Activated gamma-delta T cell treated with anti-CD3 and anti-CD28 coated beads, Interleukin-2, amount 50 U/mL, for 16 hours (primary cell): ENCODE measurements at places on chromosomes 11 and 22.

DNA sequence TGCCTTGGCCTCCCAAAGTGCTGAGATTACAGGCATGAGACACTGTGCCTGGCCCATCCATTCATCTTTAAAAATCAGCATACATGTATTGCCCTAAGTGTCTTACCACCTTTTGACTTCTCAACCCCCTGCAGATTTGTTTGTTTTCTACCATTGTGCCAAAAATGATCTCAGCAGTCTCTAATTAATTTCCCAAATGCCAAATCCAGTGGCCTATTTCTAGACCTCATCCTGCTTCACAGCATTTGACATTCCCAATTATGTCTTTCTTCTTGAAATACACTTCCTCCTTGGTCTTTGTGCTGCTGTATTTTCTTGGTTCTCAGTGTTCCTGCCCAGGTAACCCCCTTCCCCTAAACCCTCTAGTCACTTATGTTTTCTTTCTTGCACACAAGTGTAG, 46.0 kb upstream of the GRAMD1B start:
- no peak for DNase-seq

DNA sequence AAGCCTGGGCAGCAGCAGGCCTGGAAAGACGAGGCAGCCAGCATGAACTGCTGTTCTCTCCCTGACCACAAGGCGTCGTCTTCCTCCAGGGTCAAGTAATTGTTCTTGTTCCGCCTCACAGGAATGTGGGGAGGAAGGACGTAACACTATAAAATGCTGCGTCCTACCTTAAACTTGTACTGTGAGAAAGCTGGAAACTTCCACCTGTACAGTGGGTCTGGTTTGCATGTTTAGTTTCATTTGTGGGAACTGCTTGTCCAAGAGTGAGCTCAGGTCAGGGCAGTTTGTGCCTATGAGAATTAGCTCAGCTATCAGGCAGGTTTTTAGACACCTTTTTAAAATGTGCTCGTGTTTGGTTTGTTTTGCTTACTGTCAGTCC, 55.2 kb downstream of the PANX1 start:
- no peak for DNase-seq

DNA sequence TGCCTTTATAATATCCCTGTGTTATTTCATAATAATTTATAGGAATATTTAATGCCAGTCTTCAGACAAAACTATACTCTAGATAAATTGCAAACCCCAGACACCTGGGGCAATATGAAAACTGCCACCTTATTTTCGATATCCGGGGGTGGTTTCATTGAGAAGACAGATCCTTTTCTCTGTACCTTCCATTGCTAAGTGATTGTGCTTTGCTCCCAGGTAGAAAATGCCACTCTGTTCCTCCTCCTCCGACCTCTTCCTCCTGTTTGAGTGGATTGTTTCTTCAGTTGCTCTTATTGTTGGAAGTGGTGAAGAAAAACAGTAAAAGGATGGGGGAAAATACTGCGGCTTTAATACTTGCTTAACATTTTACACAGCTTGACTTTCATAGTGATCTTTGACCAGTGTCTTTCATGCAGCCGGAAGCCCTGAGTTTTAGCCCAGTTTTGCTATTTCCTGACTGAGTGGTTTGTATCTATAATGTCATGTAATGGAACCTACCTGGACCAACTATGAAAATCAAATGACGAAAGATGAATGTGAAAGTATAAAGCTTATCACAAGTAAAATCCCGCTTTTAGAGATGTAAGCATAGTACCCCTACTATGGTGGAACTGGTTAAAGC, 5.6 kb upstream of the GRIK4 start:
- no peak for DNase-seq

- DNase-seq = no peak
These were observed 87.1 kb upstream of the YWHAH start for GRCh38 chr22:31857247-31857646.

- DNase-seq = no peak
These were observed 91.5 kb upstream of the YWHAH start for GRCh38 chr22:31852691-31853421.

GRCh38 chr11:118609380-118610224, 2.2 kb downstream of the PHLDB1 start:
- DNase-seq = no peak

DNA sequence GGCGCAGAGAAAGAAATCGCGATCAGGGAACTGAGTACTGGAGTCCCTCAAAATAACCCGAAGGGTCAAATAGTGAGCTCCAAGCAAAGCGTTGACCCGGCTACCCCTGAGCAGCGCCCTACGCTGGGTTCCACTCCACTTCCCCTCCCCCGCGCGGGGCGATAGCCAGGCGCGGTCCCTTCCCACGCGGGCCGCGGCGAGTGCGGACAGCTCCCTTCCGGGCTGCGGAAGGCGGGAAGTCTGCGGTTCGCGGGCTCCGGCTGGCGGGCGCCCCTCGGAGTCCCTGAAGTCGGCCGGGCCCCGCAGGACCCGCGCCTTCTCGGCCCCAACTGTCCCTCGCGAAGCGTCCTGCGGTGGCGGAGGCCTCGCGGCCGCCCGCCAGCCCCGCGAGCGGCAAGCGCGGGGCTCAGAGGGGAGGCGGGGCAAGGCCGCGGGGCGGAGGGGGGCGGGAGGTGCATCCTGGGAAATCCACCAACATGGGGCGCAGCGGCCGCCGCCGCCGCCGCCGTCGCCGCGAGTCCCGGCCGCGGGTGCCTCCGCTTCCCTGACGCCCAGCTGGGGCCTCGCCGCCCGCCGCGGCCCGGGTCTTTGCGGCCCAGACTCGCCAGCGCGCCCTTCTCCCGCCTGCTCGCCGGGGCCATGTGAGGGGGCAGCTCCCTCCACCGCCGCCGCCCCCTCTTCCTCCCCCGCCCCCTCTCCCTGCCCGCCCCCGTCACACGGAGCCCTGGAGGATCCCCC, at the start of gene QSER1:
Gene QSER1 (plus strand): TSS at position 457 of the 738 bp plus-strand sequence. CDS start 315 bp downstream, outside the sequence.
- DNase-seq = peak; percentile 55

DNA sequence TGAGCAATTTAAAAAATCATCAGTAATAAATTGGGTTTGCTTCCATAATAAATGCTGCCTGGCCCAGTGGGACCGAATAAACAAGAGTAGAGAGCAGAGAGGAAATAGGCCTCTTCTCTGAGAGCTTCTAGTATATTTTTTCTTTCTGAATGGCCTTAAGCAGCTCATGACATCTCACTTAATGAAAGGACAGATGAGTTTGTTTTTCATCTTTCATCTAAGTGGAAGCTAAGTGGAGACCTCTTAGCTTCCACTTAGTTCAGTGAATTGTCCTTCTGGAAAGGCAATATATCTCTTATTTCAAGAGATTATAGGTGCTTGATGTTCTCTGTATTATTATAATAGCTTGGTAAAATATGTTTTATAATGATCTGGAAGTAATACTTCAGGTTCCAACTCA, 245.9 kb upstream of the ANO3 start:
- DNase-seq = no peak

GRCh38 chr11:79358258-79358657, 82.6 kb downstream of the TENM4 start:
- DNase-seq = no peak

- no peak for DNase-seq
These were observed 4.2 kb upstream of the BIK start for GRCh38 chr22:43106302-43106701.

DNA sequence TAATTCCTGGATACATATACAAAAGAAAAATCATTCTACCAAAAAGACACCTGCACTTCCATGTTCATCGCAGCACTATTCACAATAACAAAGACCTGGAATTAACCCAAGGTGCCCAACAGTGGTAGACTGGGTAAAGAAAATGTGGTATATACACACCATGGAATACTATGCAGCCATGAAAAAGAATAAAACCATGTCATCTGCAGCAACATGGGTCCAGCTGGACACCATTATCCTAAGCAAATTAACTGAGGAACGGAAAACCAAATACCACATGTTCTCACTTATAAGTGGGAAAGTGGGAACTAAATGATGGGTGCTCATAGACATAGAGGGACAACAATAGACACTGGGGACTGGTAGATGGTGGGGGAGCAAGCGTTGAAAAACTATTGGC, 4.5 kb downstream of the TRPM5 start:
- no peak for DNase-seq

- DNase-seq = no peak
These were observed 383.0 kb upstream of the NARS2 start for GRCh38 chr11:78957476-78958245.

DNA sequence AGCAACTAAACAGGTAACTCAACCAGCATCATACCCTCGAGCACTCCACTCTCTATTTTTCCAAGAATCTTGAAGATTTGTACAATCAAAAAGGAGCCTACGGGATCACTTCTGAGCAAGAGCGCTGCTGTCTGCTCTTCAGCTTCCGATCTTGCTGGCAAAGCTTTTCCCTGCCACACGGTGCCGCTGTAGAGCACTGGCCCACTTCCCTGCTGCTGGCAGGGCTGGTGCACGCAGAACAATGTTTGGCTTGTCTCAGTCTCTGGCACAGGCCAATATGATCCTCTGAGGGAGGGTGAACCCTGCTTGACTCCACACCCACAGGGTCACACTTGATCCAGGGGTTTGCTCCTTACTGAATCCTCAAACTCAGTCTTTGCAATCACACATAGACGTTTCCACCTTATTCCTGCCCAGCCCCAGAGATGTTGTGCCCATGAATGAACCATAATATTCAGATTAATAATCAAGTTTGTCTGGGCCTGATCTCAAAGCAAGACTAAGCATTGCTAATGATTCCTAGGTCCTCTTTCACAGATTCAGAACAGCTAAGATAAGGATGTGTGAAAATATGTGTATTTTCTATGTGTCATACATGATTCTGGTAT, 536.6 kb downstream of the SOX6 start:
- no peak for DNase-seq

DNA sequence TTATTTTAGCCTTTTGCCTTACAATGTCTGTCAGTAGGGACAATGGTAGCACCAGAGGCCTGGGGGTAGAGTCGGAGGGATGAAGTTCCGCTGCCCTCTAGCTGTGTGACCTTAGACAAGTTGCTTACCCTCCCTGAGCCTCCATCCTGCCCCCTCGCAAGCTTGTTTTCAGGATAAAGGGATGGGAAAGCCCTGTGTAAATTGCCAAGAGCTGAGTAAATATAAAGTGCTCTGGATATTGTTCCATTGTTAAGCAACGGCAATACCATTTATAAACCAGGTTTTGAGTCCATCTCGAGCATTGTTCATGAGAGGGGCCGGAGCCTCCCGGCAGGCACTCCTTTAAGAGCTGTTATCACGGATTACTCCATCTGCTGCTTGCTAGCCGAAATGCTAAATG, 72.9 kb downstream of the ZBTB16 start:
- DNase-seq = no peak

DNA sequence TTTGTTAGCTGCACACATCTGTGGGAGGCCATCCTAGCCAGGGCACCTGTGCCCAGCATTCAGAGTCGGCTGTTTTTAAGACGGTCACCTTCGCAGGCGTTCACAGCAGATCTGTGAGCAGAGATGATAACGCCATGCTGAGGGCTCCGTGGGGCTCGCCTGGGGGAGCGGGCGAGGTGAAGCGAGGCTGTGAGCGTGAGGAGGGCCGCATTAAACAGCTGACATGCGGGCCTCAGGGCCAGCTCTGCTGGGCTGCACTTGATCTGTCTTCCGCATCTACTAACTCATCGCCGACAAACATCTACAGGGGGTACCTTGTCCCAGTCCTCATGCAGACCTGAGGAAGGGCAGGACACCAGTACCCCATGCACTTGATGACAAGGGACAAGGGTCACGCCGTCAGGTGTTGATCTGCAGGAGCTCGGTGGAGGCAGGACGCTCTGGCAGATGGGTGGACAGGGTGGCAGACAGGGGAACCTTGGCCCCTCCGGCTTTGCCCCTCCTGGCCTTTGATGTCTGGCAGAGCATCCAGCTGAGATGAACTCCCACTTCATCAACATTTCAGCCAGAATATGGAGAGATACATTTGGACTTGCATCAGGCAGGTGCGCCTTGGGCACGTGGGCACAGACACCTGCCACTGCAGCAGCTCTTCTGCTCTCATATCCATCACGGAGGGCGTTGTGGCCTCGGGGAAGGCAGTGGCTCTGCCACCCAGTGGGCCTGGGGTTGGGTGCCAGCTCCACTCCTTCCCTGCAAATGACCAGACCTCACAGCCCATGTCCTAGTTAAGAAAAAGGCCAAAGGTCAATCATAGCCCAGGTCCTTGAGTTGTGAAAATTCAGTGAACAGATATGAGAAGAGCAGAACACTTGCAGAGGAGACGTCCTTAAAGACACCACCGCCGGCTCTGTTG, 822.9 kb downstream of the BRD1 start:
- DNase-seq = no peak

- DNase-seq = no peak
These were observed 13.0 kb downstream of the CDC42BPG start for GRCh38 chr11:64831411-64831891.

GRCh38 chr11:1226226-1226985, 3.5 kb downstream of the MUC5B start:
- DNase-seq = no peak

- no peak for DNase-seq
These were observed 766.4 kb upstream of the LUZP2 start for GRCh38 chr11:23730307-23730998.

GRCh38 chr22:20113551-20114310, 2.2 kb upstream of the RANBP1 start:
- no peak for DNase-seq

DNA sequence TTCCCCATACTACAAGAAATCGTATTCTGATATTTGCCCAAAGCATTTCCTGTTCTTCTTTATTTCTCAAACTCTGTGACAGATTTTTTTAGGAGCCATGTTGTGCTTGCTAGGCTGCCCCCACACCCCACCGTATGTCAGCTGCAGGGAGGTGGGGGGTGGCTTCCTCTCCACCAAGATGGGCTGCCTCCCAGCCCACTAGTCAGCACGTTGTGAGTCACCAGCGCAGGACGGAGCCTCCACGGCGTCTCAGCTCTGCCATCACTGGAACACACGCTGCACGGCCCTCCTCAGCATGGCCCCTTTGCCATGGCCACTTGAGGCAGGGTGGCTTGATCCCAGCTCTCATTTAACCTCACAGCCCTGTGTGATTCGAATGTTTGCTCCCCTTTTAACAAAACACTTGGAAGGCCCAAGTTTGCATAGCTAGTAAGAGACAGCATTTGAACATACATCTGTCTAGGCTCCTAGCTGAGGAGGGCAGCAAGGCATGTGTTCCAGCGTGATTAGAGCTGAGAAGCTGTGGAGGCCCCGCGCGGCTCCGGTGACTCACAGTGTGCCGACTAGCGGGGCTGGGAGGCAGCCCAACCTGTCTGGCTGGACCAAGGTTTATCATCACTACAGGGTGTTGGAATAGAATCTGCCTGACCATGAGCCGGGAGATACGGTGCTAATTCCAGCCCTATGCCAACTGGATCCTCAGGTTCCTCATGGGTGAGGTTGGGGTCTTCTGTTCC, 180.7 kb upstream of the NCAM1 start:
- no peak for DNase-seq

- DNase-seq = no peak
These were observed at the start of gene NNMT for GRCh38 chr11:114295676-114296604. NNMT (plus strand) TSS chr11:114296399; CDS start chr11:114296557, 158 bp downstream.
